ENCODE measurements at places on chromosomes 11 and 22.

DNA sequence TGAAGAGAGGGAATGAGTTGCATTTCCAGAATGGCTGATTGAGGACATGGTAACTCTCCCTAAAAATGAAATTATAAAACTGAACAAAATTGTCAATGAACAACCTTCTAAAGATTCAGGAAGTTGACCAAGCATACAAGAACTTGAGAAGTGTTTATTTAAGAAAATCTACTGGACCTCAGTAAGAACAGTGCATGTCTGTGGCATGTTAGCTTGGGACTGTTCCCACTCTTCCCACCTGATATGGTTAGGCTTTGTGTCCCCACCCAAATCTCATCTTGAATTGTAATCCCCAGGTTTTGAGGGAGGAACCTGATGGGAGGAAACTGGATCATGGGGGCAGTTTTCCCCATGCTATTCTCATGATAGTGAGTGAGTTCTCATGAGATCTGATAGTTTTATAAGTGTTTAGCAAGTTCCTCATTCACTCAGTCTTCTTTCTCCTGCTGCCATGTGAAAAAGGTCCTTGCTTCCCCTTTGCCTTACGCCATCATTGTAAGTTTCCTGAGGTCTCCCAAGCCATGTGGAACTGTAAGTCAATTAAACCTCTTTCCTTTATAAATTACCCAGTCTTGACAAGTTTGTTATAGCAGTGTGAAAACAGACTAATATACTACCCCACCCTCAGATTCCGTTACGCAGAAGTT is 15.4 kb downstream of the MS4A13 start:
- no peak for DNase-seq

DNA sequence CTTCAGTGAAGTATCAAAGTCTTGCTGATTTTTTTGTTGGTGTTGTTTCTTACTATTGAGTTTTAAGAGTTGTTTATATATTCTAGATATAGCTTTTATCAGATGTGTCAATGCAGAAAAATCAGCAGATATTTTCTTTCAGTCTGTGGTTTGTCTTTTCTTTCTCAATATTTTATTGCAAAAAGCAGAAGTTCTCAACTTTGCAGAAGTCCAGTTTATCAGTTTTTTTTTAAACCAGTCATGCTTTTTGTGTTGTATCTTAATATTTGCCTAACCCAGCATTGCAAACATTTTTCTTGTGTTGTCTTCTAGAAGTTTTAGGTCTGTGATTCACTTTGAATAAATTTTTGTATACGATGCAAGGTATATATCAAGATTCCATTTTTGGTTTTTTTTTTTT is 7.0 kb downstream of the ASRGL1 start:
- no peak for DNase-seq

DNA sequence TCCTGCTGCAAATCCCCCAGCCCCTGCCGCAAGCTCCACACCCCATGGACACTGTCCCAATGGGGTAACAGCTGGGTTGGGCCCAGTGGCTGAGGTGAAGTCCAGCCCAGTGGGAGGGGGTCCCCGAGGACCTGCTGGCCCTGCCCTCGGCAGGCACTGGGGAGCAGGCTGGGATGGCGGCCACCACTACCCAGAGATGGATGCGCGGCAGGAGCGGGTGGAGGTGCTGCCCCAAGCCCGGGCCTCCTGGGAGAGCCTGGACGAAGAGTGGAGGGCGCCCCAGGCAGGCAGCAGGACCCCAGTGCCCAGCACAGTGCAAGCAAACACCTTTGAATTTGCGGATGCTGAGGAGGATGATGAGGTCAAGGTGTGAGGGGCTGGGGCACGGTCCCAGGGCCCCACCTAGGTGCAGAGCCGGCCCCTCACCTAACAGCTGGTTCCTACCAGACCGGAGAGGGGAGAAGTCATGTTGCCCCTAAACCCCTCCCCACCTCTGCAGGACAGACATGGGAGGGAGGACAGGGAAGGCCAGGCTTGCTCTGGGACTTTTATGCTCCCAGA is 8.2 kb downstream of the CDC42EP1 start:
- no peak for DNase-seq

DNA sequence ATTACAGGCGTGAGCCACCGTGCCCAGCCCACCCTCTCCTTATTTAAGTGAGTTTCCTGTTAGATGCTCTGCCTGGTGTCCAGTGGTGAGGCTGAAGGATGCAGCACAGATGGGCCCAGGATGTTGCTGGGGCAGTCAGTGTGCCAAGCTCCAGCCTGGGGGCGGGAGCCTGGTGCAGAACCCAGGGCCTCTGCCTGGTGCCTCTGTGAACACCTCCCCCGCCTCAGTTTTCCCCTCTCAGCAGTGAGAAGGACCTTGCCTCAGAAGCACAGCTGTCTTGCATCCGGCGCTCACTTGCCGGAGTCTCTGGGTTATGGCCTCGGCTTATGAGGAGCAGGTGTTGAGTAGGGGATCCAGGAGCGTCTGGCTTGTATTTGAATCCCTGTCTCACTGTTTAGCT is 116.2 kb downstream of the KIAA1671 start:
- DNase-seq = peak; percentile 38

- no peak for DNase-seq
Measured at GRCh38 chr11:20627701-20628100, 28.3 kb downstream of the SLC6A5 start.

DNA sequence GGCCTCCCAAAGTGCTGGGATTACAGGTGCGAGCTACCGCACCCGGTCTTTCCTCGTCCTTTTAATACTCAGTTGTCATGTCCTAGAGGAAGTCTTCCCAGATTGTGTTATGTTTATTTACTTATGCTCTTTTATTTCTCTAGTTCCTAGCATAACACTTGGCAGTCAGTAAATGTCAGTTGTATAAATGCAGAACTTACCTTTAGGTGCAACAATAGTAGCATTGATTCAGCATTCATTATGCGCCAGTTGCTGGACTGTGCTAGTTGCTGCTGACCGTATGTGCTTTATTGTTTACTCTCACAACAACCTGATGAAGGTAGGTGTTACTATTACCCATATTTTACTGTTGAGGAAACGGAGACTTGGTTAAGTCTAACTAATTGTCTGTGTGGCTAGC is 20.8 kb downstream of the QSER1 start:
- DNase-seq = no peak

All from psoas muscle (tissue), 8 donors.